Hematopoietic multipotent progenitor cell treated with erythropoietin and hydrocortisone succinate and interleukin-3 and kit ligand, for 17 days (in vitro differentiated cells): ENCODE measurements at places on chromosomes 16 and 17.

DNA sequence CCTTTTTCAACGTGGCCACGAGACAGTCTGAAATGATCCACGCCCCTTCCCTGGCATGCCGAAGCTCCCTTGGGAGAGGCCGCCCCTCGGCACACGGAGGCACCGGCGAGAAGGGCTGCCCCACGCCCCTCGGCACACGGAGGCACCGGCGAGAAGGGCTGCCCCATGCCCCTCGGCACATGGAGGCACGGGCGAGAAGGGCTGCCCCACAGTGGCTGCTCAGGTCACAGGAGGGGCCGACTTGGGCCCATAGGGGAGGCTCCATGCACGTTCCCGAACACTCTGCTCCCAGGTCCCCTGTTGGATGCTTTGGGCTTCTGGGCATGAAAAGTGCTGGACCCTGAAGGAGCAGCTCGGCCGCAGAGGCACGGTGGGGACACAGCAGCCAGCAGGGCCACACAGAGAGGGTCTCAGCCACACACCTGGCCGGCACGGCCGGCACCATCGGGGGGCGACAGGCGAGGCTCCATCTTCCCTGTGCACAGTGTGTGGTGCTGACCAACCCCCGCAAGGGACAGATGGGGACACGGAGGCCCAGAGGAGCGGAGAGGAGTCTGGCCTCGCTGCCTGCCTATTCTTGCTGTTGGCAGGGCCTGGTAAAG is 42.8 kb downstream of the CBFA2T3 start:
- DNase-seq = no peak

- no peak for DNase-seq
Observed at GRCh38 chr17:55299890-55300289, 35.1 kb downstream of the HLF start.

- no peak for DNase-seq
Observed at GRCh38 chr17:59796138-59796537, 88.7 kb downstream of the VMP1 start.

DNA sequence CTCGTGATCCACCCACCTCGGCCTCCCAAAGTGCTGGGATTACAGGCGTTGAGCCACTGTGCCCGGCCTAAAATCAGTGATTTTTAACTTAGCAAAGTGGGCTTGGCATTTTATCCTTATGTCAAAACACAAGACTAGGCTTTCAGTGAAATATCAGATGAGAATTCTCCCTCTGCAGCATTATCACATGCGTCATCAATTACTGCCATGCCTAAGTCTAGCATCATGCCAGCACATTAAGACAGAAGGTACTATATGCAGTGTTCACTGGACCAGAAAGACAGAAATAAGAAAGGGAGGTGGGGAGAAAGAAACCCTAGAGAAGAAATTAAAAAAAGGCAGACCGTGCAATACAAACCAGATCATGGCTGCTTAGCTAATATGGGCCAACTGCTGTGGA is 29.8 kb downstream of the GPATCH8 start:
- no peak for DNase-seq

GRCh38 chr17:34374457-34374856 is 11.4 kb upstream of the CCL1 start:
- no peak for DNase-seq

GRCh38 chr16:9399573-9399972 is 308.1 kb downstream of the HAPSTR1 start:
- no peak for DNase-seq

GRCh38 chr16:3575491-3575890 is 1.7 kb downstream of the NLRC3 start:
- no peak for DNase-seq

DNA sequence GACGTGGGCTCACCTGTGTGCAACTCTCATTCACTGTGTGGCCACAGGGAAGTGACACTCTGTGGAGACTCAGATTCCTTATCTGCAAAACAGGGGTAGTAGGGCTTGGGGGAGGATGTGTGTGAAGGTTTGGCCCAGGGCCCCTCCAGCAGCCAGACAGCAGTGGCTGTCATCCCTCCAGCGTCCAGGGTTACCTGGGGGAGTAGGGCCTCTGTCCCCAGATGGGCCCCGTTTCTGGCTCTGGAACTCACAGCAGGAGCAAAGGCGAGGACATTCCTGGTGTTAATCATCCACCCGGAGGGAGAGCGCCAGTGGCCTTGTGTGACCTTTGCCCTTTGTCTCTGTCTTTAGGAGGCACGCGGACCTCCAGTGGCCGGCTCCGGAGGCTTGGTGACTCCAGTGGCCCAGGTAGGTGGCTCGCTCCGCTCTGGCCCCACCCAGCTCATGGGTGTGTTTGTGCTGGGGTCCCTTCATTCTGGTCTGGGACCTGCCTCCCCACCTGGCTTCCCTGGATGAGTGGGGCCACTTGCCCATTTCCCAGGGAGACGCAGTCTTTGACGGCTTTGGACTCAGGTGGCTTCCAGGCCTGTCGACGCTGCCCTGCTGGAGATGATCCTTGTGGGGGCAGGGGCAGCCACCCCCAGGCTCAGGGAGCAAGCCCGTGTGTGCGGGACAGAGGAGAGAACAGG is 166.2 kb downstream of the SEC14L1 start:
- DNase-seq = no peak

GRCh38 chr17:63035695-63036094 is 69.7 kb downstream of the TANC2 start:
- DNase-seq = no peak

GRCh38 chr16:53695070-53695469 is 8.6 kb downstream of the RPGRIP1L start:
- DNase-seq = no peak

GRCh38 chr16:66652661-66653360 is 43.7 kb downstream of the CMTM4 start:
- no peak for DNase-seq

DNA sequence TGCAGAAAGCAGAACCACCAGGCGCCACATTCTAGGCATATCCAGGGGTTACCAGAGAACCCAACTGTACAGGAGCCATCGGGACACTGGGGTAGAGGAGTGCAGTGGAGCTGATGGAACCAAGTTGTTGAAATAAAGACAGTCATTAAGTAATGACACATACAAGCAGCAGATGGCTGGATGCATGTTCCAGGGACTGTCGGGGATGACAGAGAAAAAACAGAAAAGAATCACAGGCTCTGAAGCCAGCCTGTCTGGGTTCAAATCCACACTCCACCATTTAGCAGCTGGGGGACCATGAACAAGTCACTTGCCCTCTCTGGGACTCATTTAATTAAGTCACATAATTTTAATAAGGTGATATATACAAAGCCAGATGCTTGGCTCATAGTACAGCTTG is 117.1 kb downstream of the ZNF423 start:
- DNase-seq = no peak

DNA sequence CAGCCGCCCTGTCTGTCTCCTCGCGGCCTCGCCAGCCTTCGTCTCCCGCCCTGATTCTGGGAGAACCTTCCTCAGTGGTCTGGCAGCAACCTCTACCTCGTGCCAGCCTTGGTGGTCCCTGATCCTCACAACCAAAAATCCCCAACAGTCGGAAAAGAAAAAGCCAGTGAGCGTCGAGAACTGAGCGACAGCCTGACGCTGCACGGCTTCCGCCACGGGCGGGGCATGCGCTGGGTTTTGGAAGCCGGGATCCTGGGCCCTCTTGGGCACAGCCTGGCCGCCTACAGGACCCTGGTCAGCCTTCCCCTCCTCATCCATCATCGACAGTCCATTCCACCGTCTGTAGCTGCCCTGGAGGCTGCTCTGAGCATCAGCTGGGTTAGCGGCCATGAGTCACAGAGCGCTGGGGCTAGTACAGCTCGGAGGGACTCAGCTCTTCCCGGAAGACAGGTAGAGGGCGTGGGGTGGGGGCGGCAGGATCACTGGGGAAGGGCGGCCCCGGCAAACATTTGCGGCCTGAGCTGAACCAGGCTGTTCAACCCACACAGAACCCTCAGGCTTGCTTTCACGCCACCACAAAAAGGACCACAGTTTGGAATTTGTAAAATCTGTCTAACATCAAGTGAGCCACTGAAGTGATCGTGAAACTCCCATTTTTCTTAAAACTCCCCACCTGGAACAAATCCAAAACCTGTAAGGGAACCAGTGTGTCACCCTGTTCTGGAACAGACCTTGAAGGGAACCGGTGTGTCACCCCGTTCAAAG is 55.4 kb upstream of the DOC2B start:
- no peak for DNase-seq

- DNase-seq = peak; percentile 41
Observed at GRCh38 chr16:56343661-56344517, 81.5 kb downstream of the AMFR start.

DNA sequence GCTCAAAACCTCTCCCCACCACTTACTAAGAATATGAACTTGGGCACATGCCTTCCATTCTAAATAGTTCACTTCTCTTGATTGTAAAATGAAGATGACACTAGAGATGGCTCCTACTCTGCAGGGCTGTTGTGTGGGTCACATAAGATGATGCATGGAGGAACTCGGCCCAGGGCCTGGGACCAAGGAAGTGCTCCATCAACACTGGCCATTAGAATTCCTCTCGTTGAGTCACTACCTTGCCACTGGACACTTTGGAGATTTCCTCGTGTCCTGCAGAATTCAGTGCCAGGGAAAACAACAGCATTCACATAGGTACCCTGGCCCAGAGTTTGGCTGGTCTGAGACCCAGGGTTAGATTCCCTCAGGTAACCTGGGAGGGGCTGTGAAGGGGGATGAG is 18.6 kb downstream of the HNF1B start:
- DNase-seq = no peak

GRCh38 chr17:15303851-15304250 is 37.5 kb downstream of the TEKT3 start:
- DNase-seq = no peak

GRCh38 chr17:17545031-17545820 is 46.3 kb downstream of the PEMT start:
- DNase-seq = no peak

DNA sequence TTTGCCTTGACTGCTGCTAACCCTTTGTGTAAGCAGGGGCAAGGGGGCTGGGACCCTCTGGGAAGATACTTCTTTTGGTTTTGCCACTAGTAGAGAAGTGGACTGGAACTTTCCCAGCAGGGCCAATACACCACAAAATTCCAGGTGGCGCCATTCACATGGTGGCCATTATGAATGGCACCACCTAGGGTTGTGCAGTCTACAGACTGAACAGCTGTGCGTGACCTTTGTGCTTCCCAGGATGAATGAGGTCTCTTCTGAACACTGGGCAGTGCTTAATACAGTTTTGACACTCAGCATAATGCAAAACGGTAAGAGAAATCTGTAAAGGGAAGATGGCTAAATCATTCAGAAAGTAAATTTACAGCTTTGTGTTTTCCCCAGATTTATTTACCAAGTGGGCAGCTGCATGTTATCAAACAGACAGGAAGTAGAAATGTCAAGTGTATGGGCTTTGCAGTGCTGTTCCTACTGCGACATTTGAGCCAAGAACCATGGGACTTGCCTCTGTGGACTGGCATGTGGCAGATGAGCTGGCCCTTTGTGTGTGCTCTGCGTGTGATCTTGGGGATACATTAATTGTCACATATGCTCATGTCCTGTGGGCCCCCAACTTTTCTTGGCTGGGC is 9.2 kb downstream of the SYT17 start:
- no peak for DNase-seq

GRCh38 chr17:9824094-9824493 is 1.6 kb upstream of the GLP2R start:
- DNase-seq = no peak

DNA sequence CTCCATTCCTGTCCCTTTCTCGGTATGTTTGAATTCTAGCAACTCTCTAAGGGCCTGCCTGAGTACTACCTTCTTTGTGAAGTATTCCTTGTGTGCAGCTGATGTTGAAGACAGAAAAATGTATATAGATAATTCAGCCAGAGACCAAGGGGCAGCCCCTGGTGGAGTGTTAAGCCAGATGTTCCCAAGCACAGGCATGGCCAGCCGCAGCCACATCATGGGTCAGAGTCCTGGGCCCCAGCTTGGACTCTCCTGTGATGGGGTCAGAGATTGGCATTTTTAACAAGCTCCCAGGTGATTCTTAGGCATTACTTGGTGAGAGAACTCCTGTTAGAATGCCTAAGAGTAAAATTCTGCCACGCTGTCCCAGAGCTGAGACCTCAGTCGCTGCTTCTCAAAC is 100.8 kb downstream of the IRF8 start:
- no peak for DNase-seq

DNA sequence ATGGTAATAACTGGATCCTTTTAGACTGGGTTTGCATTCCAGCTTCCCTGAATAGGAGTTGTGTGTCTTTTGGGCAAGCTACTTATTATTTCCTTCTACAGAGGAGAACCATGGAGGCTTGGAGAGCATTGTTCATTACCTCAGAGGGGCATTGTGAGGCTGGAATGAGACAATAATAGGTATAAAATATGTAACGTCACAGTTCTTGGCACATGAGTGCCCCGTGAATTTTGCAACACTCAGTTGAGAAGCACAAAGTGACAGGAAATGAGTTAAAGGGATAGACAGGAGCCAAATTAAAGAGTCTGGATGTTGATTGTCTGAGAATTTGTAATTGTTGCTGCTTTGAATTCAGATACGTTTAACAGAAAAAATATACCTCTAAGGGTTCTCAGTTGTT is 92.2 kb downstream of the CDH8 start:
- no peak for DNase-seq

DNA sequence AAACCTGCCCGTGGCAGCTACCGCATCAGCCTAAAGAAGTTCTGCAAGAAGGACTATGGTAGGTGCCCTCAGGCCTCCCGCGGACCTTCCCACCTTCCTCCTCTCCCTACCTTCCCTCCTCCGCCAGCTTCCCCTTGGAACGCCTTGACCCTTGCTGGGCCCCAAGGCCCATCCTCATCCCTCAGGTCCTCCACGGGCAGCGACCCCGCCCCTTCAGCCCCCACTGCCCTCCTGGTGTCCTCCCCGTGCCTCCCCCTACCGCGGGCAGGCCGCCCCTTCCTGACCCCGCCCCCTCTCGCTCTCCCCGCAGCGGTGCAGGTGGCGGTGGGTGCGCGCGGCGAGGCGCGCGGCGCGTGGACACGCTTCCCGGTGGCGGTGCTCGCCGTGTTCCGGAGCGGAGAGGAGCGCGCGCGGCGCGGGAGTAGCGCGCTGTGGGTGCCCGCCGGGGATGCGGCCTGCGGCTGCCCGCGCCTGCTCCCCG is 1.4 kb upstream of the TBC1D24 start:
- no peak for DNase-seq

DNA sequence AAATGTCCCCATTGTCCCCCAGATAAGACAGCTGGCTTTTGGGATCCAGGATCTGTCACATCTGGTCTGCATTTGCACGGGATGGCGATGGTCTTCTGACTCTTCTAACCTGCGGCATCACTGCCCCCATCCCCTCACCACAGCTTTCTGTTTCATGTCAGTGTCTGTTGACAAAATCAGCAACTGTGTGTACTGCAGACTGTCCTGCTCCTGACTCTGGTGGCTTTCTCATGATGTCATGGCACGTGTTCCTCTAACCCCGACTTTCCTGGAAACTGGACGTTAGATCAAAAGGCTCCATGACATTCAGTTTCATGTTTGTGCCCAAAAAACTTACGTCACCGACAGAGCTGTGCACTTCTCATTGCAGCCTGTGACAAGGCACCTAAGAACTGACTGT is 30.1 kb upstream of the CPNE2 start:
- DNase-seq = no peak

- no peak for DNase-seq
Observed at GRCh38 chr16:11025120-11025531, 80.8 kb downstream of the CLEC16A start.

GRCh38 chr16:66374176-66374575 is 7.7 kb downstream of the CDH5 start:
- no peak for DNase-seq

- DNase-seq = no peak
Observed at GRCh38 chr16:88489163-88489741, 36.2 kb downstream of the ZFPM1 start.

GRCh38 chr16:80120899-80121521 is 419.8 kb upstream of the DYNLRB2 start:
- DNase-seq = no peak
